Cardiac muscle cell (in vitro differentiated cells and primary cell): ENCODE measurements at places on chromosomes 3 and 15.

GRCh38 chr3:13391308-13391707 is 28.8 kb downstream of the NUP210 start:
- no peak for DNase-seq

DNA sequence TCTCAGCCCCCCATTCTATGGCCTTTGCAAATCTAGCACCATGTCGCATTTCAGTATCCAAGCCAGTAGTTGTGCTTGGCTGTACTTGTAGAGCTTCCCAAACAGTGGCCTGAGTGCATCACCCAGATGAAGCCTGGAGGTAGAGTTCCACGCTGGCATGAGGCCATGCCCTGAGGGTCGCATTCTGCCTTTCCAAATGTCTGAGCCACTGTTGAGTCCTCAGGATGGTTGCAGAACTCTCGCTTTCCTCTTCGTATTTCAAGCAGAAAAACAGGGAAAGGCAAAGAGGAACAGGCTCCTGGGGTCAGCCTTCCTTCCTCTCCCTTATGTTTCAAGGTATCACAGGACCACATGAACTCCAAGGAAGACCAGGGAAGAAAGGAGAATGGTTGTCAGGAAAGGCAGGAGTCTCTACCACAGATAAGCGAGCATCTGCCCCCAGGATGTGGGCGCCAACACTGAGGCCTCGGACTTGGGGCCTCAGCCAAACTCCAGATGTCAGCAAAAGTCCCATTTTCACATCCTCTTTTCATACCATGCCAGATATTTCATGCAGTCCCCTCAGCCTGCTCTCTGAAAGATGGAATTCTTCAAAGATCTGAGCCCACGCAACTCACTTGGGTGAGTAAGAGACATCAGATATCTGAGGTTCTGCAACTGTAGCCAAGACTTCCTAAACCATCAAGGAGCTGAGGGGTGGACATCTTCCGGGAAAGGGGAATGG is 19.4 kb upstream of the PRR20G start:
- no peak for DNase-seq

DNA sequence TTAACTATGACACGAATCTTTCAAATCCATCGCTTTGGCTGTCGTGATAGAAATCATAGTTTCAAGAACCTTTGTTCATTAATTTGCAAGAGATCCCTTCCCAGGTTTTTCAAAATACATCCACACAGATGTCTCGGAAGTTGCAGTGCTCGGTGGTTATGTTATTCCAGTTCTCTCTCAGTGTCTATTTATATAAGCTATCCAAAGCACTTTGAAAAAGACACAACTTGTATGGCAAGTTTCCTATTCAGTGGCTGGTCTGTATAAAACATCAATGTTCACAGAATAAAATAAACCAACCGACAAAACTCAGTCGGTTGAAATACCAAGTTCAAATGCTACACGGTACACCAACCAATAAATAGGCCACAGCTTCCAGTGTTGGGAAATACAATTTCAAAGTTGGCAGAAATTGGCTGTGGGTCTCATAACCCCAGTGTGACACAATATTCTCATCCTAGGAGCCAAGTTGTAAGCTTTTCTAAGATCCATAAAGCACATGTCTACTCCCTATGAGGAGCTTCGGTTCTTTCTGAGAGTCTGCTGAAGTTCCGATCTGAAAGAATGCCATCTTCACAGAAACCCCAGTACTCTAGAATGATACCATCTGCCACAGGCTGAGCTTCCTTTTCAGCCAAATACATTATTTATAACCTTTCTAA is 23.7 kb downstream of the SATB1 start:
- no peak for DNase-seq

DNA sequence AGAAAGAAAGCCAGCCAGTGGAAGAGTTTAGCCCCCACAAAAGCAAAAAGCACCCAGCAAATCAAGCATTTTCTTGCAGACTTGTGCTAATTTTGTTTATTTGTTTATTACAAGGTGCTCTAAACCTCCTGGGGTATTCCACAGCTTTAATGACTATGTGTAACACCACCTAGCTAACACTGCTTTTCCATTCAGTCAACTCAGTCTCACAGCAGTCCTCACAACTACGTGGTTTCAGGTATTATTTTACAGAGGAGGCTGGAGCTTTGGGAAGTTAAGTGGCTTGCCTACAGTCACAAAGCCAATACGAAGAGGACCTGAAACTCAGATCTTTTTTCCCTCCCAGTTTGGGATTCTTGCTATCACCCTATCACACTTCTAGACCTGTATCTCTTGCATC is 14.8 kb downstream of the SOX14 start:
- DNase-seq, result no peak

GRCh38 chr3:123036352-123037014 is 8.9 kb upstream of the SEMA5B start:
- peak; percentile 83 for DNase-seq
